Mesothelial cell of epicardium (in vitro differentiated cells): ENCODE measurements at places on chromosomes 2 and 18.

DNA sequence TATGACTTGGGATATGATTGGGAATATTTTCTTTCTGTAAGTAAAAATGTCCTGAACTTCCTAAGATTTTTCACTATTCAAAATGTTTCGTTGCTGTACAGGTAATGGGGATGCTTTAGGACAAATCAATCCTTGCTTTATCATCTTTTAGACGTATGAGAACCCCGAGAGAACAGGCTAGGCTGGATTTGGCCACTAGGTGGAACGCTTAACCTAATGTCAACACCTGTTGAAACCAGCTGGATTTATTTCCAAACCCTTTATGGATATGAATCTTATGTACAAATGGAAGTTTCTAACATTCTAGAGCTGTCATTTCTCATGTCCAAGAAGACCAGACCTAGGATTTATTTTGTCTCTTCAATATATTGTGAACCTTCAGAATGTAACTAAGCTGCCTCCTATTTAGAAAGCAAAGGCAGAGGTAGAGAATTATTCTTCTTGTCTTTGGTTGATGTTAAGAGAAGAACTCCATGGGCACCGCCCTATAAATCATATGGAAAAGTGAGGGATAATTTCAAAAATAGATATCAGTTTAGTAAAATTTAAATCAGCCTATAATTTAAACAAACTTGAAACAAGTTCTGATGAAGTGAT lies 96.7 kb downstream of the PMAIP1 start:
- DNase-seq: no peak
- no peak overlapping the region for H3K27ac ChIP-seq
- H3K4me1 ChIP-seq: no peaks in the 10 kb centered on the region
- no peak overlapping the region for H3K4me3 ChIP-seq
- H3K36me3 ChIP-seq: no peaks in the 10 kb centered on the region

- H3K4me1 ChIP-seq: peaks cover 4% of the 10 kb centered on the region
- no peak for DNase-seq
- H3K27me3 ChIP-seq: peaks cover 51% of the 10 kb centered on the region
- no peak overlapping the region for H3K4me3 ChIP-seq
- no peaks in the 10 kb centered on the region for H3K36me3 ChIP-seq
These were observed 38.0 kb upstream of the SIX2 start for GRCh38 chr2:45047301-45047700.

DNA sequence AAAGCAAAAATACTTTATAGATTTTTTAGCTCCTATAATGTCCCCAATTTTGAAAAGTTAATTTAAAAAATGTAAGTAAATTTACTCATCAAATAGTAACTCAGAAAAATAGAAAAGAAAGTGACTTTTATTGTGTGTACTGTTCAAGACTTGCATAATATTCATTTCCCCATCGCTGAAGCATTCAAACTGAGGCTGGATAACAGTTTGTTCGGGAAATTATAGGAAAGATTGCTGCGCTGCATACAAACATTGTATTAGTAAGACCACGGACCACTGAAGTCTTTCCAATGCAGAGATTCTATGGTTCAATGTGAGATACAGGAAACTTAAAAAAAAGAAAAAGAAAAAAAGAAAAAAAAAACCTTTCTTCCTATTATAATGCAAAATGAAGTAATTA lies 10.4 kb downstream of the STK17B start:
- peaks cover 22% of the 10 kb centered on the region for H3K4me1 ChIP-seq
- peak overlapping the region; percentile 43 for H3K27ac ChIP-seq
- no peak overlapping the region for H3K4me3 ChIP-seq
- no peak for DNase-seq

- H3K27me3 ChIP-seq: no peaks in the 10 kb centered on the region
- H3K4me1 ChIP-seq: no peaks in the 10 kb centered on the region
- peaks cover 33% of the 10 kb centered on the region for H3K36me3 ChIP-seq
- no peak for DNase-seq
These were observed 28.2 kb downstream of the UBE2F start for GRCh38 chr2:237995036-237995435.

DNA sequence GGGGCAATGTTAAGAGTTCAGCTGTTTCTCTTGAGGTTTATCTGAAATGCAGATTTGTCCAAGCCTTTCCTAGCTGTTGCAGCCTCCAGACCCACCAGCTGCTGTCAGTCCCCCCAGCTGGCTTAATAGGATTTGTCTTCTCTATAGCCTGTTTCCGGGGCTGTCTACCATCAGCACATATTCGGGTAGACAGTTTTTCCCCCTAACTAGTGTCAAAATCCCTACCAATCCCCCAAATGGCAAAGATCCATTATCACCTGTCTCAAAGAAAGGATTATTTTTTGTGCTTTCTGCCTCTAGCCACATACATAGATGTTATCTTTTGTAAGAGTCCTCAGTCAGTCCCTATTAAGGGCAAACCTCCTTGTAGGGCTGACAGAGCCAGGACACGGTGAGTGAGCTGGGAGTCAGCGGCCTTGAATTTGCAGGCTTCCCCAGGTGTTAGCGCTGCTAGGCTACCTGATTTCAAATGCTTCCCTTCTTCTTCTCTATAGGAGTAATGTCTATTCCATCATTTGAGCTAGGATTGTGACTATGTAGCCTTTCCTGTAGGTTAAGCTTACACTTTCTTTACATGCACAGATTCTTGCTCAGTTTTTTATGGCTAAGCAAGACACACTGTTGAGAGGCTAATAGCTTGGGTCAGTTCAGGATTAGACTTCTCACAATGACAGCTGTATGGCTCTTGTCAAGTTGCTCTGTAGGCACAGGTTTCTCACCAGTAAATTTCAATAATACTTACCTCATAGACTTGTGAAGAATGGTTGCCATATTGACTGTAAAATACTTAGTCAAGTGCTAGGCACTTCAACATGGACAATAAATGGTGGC lies 171.1 kb upstream of the UNC80 start:
- peaks cover 1% of the 10 kb centered on the region for H3K36me3 ChIP-seq
- H3K4me3 ChIP-seq: no peak overlapping the region
- DNase-seq: no peak
- H3K27ac ChIP-seq: no peak overlapping the region
- no peaks in the 10 kb centered on the region for H3K27me3 ChIP-seq
